COR-L47 (cell line): ENCODE measurements at places on chromosomes 3 and 15.

GRCh38 chr15:90685591-90686434 is 31.3 kb upstream of the BLM start:
- DNase-seq = no peak

GRCh38 chr3:157100608-157101396 is 59.1 kb downstream of the CCNL1 start:
- DNase-seq = no peak

- peak; percentile 21 for DNase-seq
Measured at GRCh38 chr15:58043192-58043903, 22.2 kb downstream of the ALDH1A2 start.

DNA sequence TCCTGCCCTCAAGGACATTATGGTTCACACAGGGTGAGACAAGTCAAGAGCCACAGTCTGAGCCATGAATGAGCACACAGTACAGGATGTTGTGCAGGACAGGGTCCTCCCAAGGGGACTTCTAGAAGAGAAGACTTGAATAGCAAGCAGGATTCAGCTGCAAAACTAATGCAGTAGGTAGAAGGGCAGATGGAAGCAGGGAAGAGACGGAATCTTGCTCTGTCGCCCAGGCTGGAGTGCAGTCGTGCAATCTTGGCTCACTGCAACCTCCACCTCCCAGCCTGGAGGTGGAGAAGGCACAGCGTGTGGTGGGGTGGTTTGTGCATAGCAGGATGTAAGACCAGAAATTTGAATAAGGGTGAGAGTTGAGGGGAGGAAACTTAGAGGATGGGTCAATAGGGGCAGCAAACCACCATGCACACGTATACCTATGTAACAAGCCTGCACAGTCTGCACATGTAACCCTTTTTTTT is 8.0 kb downstream of the BCL2L10 start:
- DNase-seq = no peak

DNA sequence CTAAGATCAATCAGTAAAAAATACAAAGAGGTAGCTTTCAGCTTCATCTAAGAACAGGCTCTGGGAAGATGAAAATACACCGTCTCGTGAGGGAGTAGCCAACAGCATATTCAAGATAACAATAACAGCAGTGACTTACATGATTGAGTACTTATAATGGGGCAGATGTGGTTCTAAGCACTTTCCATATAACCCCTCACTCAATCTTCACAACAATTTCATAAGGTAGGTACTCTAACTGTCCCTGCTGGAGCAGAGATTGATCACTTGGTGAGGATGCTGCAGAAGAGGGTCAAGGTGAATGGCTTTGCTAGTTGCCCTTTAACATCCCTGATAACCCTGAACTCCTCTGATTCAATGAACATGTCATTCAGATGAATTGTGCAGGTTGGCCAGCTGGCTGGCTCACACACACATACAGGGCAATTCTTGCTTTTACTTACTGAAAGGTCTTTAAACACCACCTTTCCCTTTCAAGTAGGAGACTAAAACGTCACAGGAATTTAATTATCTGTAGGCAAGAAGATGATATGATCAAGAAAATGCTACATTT is 984.2 kb upstream of the CFAP20DC start:
- DNase-seq = no peak

DNA sequence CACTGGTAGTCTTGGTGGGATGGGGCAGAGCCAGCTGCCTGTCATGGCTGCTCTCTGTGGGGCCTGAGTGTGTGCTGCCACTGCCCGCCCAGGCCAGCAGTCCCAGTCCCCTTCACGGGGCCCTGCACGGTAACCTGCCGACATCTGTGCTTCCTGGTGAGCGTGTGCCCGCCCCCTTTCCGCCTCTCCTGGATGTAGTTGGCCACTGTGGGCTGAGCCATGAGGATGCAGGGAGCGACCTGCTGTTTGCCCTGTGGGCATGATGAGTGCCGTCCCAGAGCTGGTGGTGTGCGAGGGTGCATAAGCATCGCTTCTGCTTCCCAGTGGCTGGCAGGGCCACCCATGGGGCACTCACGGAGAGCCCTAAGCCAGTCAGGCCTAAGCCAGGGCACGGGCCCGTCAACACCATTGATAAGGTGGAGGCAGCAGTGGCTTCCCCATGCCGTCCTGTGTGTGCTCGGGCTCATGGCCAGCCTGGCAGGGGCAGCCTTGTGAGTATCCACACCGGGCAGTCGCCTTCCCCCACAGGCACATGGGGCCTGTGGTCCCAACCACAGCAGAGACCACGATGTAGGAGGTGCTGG is 14.6 kb downstream of the PLXNA1 start:
- DNase-seq = no peak

DNA sequence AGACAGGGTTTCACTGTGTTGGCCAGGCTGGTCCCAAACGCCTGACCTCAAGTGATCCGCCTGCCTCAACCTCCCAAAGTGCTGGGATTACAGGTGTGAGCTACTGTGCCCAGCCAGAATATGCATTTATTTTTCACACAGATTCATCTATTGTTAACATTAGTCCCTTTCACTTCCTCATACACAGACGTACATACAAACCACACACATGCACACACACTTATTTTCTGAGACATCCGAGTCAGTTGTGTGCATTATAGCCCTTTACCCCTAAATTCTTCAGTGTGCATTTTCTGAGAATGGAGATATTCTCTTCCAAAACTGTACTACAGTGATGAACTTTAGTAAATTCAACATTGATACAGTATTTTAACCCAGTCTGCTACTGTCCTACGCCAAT is 15.0 kb upstream of the MEX3B start:
- no peak for DNase-seq

GRCh38 chr3:31251083-31251482 is 281.6 kb upstream of the STT3B start:
- DNase-seq = no peak

DNA sequence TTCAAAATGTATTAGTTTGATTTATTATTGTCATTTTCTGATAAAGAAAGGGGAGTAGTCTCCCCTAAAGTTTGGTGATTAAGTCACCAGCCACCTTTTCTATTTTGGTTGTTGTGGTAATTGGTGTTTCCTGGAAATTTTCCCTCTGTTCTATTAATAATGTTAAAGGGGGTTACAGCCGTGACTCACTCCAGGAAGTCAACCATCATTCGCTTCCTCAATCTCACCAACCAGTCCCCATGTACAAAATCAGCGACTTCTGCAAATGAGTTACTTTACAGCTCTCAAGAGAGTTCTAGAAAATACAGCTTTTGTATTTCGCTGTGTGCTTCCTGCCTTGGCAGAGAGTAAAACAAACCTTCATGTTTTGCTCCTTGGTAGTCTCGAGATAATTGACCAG is 285.1 kb downstream of the LPP start:
- no peak for DNase-seq

DNA sequence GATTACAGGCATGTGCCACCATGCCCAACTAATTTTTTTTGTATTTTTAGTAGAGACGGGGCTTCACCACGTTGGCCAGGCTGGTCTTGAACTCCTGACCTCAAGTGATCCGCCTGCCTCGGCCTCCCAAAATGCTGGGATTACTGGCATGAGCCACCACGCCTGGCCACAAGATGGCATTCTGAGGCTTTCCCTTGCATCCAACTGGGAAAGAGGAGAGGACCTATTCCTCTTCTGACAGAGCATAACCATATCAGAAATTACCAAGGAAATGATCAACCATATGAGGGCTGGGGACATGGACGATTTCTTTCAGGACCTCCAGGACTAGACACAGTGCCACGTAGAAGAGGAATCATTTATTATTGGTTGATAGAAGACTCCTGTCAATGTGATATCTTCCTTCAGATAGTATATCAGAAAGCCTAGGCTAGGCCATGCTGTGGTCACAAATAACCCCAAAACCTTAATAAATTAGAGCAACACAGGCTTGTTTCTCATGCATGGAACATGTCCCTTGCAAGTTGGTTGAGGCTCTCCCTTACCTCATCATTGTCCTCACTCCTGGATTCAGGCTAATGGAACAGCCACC is 372.3 kb upstream of the IL12A start:
- peak; percentile 20 for DNase-seq
